ENCODE measurements at places on chromosomes 5 and 9.

GRCh38 chr9:134390947-134391318, 64.7 kb downstream of the RXRA start:
- DNase-seq: no peak

- no peak for DNase-seq
These were observed 136.9 kb upstream of the ANKH start for GRCh38 chr5:15008476-15008875.

GRCh38 chr5:149069711-149070110, 6.8 kb upstream of the SH3TC2 start:
- no peak for DNase-seq

DNA sequence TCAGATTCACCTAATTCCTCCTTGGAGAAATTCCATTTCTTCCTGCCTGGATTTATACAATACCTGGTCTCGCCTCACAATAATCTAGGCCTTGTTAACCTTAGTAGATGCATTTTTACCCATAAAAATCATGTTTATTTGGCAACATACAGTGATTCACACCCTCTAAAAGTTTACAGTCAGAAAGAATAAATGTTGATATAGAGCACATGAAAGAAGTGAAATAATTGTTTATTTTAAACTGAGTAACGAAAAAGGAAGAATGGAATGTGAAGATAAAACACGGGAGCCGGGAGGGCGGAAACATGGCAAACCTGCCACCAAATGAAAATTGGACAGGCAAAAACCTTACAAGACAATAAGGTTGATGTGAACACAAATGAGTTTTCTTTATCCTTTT, 28.9 kb upstream of the KCNN2 start:
- DNase-seq: no peak

DNA sequence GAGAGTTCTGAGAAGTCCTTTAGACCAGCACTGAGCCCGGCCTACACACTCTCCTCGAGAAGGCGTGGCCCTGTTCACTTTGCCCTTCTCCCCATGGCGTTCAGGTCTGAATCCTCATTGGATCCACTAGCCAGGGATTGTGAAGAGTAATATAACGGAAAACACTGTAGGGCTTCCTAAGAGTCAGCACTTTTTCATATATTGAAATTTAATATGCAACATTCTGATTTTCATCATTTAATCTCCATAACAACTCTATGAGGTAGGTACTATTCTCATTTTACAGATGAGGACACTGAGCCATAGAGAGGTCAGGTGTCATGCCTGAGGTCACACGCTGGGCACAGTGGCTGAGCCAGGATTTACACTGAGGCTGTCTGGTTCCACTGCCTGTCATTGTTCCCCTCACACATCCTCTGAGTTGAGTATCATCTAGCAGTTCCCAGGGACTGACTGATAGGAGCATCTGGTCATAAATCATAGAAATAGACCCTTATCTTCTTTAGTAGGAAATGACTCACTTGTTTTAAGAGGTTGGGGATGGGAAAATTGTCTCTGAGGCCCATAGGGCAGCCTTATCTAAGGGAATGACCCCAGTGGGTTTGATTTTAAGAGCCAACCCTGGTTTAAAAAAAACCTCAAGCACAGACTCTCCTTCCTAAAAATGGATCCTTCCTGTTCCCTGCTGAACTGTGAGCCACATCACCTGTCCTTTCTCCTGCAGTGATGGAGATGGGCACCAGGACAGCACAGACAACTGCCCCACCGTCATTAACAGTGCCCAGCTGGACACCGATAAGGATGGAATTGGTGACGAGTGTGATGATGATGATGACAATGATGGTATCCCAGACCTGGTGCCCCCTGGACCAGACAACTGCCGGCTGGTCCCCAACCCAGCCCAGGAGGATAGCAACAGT, 41.2 kb downstream of the THBS4 start:
- no peak for DNase-seq

GRCh38 chr5:1943481-1943880, 60.8 kb upstream of the IRX4 start:
- DNase-seq: no peak

DNA sequence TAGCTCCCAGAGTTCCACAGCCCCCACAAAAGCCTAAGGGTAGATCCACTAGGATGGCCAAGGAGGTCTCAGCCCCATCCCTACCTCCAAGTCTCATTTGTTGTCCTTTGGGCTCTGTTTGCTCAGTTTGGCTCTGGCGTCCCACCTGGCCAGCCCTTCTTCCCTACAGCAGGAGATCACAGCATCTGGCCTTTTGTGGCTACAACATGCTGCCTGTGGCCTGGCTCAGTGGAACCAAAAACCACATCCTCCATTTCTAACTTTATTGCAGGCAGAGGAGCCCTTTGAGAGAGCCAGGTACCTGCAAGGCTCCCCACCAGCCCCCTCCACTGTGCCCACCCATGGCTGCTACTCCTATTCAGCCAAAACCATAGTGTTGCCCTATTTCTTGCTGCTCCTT, 11.4 kb downstream of the JADE2 start:
- DNase-seq: no peak

DNA sequence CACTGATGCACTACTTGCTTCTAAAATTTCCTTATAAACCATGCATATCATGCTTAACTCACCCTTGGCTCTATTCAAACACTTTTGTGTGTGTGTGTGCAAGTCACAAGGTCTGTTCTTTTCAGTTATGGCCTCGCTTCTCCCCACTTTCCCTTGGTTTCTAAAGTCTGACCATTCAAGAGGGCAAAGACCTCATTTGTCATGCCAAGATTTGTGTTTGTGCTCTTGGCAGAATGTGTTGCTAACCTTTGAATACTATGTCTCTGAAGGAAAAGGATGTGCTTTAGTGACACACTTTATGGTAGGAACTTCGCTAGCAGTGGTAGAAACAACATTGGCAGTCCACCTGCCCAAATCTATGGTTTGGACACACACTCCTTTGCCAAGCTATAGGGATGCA, 50.4 kb downstream of the SNX18 start:
- no peak for DNase-seq

GRCh38 chr9:72542917-72543316, 21.5 kb downstream of the TMC1 start:
- no peak for DNase-seq

All from activated T-helper 1 cell treated with anti-CD3 and anti-CD28 coated beads, Interleukin-2, amount 50 U/mL, for 16 hours (primary cell).